ENCODE measurements at places on chromosomes 4 and X.

DNA sequence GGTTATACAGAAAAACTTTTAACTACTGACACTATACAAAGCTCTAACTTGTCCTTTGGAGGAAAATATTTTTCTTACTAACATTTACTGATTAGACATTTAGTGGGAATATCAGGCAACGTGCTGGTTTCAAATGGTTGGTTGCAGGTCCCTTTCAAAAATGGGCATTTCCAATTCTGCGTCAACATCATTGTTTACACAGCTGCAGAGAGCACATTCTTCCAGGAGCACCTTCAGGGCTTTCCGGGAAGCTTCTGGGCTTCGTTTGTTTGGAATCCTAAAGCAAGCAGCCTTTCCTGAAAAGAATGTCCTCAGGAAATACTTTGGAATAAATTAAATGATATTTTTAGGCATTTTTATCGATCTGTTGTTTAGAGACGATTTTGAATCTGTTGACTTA lies 289.7 kb downstream of the TRIML1 start:
- peak; percentile 6 for DNase-seq

DNA sequence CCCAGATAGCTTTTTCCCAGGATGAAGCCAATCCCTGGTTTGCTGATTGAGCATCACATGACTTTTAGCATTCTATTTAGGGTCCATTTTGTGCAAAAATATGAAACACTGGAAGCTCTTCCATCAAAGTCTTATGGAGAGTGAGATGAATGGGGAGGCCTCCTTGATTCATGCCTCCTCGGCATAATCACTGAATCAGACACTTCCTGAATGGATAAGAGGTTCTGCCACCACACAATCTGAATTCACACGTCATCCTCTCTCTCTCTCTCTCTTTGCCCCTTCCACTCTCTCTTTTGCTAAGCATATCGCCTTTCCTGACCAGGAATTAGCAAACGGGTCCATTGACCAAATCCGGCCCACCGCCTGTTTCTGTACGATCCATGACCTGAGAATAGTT lies 68.7 kb downstream of the CRMP1 start:
- no peak for DNase-seq

GRCh38 chr4:77595364-77595973 lies 10.2 kb upstream of the CXCL13 start:
- DNase-seq: no peak

DNA sequence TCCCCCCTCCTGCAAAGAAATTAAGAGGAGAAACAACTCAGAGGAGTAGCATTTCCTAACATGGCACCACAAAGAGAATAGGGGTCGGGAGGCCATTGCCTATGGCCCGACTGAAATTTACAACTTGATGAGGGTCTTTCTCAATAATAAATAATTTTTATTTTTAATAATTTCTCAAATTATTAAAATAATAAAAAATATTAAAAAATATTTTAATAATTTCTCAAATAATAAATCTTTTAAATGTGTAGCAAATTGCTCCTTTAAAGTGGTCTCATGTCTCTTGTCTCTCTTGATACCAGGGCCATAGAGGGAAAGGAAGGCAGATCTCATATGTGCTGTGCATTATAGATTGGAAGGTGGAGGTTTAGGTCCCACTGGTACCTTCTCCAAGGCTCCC lies 49.2 kb upstream of the MTMR1 start:
- DNase-seq: no peak

DNA sequence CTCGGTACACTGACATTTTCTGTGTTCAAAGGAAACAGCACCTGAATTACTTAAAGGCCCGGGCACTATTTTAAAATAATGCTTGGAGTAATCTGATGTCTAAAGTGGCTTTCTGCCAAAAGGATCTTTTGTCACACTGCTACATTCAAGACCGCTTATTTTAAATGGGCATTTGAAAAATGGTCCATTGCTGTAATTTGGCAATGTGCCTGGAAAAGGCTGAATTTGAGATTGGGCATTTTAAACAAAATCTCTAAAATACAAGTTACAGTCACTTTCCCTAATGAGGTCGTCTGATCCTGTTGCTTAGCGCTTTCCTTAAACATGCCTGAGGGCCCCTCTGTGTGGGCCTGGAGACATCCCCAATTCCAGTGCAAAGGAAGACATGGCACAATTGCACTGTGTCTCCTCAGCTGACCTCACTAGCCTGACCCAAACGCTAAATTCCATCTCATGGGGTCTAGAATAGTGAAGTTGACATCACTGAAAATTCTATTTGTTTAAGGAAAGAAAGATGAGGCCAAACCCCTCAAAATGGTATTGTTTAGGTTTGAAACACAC lies 214.2 kb downstream of the GPC3 start:
- no peak for DNase-seq

DNA sequence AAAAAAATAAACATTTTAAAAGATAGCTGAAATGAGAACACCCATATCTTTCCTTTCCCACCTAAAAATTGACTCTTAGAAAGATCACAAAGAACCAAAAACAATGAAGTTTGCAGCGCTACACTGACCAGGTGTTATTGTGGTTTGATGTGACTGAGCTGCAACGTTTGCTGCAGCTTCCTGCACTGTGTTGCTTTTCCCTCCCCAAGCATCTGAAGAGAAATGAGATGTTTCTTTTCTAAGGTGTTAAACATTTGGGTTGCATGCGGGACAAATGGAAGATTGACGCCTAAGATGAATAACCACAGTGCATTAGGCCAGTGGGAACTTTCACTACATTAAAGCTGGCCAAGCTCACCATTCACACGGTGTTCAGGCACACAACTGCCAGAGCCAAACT lies 8.9 kb downstream of the LEF1 start:
- no peak for DNase-seq

- DNase-seq: no peak
Measured at GRCh38 chrX:150044556-150044955, 106.3 kb upstream of the EOLA2 start.

GRCh38 chrX:71269801-71270395 lies 13.5 kb upstream of the NONO start:
- DNase-seq: no peak

All from NCI-H510A (cell line).